ENCODE measurements at places on chromosomes 11 and 22. TPM values are rescaled to one million over a fixed set of nuclear protein-coding genes. Genes with fewer than 3 reads are reported as not detected.

DLG2 gene
- polyA plus RNA-seq = 0.91 TPM

TRPM5 gene
- 0.61 TPM for polyA plus RNA-seq

MAPK8IP2 gene
- 0.67 TPM for polyA plus RNA-seq

OR8D4 gene
- not detected for polyA plus RNA-seq

DBX1 gene
- not detected for polyA plus RNA-seq

TMEM121B gene
- polyA plus RNA-seq = 0.11 TPM

SCGB1D2 gene
- polyA plus RNA-seq = not detected

ZNF215 gene
- 2.8 TPM for polyA plus RNA-seq

PLAAT3 gene
- polyA plus RNA-seq = 57.4 TPM

C11orf97 gene
- not detected for polyA plus RNA-seq
